ENCODE measurements at places on chromosomes 2 and 18.

DNA sequence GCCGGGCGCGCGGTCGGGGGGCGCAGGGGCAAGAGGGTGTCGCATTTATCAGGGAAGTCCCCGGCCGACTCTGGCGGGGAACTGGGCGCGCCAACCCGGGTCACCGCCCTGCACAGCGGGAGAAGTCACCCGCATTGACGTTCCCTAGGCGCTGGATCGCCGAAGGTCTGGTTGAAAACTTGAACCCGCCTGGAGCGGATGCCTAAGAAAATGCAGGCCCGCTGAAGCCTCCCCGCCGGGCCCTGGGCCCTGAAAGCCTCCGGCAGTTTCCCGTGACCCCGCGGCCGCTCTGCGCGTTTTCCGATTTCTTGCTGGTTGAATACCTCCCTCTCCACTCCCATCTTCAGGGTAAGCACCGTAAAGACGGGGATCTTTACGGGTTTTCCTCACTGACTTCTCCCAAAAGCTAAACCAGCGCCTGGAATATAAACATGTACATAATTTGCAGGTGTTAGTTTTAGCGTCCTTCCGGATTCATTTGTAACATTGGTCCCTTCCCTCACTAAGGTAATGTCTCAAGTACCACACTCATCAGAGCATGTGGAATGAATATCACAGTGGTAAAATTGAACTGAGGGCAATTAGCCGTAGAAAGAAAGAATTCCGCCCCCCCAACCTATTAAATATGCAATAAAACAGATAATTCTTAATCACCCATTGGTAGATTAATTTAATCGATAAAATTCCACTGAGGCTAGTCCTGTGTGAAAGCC lies 675 bp upstream of the SPIRE1 start:
- DNase-seq: peak; percentile 48

GRCh38 chr18:55261253-55261652 lies 302.0 kb upstream of the CCDC68 start:
- no peak for DNase-seq

- no peak for DNase-seq
Observed at GRCh38 chr2:4134551-4135550, 431.5 kb downstream of the DCDC2C start.

GRCh38 chr2:228599297-228599696 lies 417.8 kb upstream of the SPHKAP start:
- no peak for DNase-seq

DNA sequence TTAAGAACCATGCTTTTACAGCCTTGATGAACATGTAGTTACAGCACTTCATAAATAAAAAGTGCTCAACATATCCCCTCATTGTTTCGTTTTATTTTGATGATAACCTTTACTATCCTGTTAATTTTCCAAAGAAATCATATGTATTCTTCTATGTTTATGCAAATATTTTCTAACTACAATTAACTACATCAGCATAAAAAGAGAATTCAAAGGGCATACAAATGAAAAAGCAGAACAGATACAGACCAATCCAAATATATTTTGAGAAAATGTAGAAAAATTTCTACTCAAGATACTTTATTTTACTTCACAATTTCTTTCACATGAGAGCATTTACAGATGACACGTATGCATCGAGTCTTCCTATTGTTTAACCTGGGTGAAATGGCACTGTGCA lies 69.1 kb downstream of the MBD2 start:
- no peak for DNase-seq

GRCh38 chr2:72934683-72935610 lies 17.6 kb downstream of the EMX1 start:
- DNase-seq: no peak

DNA sequence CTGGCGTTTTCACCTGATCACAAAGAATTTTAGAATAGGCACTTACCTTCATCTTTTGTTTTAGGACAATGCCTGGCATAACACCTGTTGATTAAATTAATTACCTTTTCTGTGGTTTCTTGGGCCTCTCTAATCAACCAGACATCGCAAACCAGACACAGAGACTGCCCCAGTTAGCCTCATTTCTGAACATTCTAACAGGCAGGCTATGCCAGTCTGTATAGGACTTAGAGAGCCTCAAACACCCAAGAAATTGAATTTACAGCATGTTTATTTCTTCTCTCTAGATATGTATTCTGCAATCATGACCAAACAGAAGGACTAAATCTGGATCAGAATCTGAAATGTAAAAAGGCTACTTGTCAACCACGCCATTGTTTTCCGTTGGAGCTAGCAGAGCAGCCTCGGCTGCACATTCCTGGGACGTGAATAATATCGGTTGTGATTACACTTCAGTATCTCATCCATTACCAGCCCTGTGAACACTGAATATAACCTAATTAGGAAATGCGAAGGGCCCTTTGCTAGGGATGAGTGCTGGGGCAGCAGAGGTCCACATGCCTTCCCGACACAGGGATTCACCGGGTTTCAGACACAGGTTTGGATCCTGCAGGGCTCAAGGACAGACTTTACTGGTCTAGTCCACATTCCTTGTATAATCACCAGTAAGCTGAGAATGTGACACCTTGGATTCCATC lies 17.5 kb upstream of the CDC42EP3 start:
- peak; percentile 95 for DNase-seq

- no peak for DNase-seq
Observed at GRCh38 chr2:174492963-174493431, 6.2 kb upstream of the GPR155 start.

GRCh38 chr2:147485210-147485851 lies 359.5 kb upstream of the ACVR2A start:
- no peak for DNase-seq

DNA sequence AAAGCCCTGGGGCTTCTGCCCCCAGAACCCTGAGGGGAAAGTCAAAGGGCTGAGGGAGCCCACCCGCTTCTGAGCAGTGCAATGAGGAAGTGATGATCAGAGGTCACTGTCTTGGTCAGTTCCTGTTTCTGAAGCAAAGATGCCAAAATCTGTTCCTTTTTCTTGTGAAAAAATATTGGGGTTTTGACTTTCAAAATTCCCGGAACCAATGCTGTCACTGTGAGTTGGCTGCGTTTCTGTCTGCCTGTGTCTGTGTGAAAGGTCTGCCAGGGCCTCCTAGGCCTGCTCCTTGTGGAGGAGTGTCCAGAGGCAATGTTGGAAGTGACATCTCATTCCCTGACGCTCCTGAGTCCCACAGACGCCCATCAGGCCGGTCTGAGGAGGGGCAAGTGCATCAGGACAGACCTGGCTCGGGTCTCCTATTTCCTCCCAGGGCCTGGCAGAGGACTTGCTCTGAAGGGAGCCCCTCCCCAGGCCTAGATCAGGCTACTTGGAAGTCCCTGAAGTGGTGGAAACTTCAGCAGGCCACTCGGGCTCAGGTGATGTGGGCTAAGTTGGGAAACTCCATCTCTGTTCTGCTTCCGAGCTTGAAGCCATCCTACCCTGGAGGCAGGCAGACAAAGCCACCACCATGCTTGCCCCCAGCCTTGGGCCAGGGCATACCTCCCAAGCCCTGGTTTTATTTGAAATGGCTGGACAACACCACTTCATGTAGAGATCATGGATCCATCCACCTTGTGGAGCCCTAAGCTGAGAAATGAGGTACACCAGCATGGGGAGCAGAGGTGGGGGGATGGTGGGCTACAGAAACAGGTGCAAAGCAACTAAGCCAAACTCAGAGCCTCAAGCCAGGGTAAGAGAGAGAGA lies 51.0 kb downstream of the PKDCC start:
- DNase-seq: no peak

- no peak for DNase-seq
Observed at GRCh38 chr18:75654851-75655751, 227.6 kb upstream of the SMIM21 start.

GRCh38 chr18:22253676-22254075 lies 84.3 kb downstream of the GATA6 start:
- DNase-seq: peak; percentile 10

DNA sequence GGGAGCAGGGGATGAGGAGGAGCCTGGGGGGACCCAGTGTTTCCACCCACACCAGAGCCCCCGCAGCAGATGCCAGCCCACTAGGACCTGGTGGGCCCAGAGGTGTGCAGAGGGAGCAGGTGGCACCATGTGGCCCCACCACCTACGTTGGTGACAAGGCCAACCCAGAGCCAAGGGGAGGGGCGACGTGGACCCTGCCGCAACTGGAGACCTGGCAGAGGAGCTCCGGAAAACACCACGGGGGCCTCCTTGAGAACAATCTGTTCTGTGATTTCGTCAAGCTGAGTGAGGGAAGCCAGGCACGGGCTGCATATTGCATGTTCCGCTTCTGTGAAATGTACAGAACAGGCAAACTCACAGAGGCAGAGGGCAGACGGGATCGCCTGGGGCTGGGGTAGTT lies 49.1 kb upstream of the GPC1 start:
- no peak for DNase-seq

DNA sequence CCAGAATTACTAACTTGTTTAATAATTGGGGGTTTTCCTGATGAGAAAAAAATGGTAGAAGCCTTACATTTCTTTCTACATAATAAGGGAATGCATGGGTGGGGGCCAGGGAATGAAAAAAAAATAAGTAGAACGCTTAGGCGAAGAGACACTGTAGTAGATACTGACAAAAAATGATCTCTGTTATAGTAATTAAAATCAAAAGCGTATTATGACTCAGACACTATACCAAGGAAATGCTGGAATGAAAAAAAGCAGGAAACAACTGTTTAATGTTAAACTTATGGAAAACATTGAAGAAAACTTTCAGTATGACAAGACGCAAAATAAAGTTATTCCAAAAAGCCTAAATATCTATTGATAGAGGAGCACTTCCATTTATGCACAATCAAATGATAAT lies 42.9 kb downstream of the PRPF40A start:
- no peak for DNase-seq

DNA sequence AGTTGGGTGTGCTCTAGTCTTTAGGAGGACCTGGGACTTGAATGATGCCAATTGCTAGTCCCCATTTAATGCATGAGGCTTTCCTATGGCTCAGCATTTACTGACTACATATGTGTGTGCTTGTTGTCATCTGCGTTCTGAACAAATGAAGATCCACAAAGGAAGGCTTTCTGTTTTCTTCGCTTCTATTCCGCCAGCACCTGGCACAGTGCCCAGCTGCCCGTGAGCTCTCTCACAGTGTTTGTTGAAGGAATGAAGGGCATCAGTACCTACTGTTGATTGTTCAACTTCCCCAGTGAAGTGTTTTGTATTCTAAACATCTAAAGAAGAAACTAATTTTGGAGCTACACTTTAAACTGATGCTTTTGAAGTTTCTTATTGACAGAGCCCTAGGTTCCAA lies 122.4 kb upstream of the LINC00305 start:
- DNase-seq: no peak

DNA sequence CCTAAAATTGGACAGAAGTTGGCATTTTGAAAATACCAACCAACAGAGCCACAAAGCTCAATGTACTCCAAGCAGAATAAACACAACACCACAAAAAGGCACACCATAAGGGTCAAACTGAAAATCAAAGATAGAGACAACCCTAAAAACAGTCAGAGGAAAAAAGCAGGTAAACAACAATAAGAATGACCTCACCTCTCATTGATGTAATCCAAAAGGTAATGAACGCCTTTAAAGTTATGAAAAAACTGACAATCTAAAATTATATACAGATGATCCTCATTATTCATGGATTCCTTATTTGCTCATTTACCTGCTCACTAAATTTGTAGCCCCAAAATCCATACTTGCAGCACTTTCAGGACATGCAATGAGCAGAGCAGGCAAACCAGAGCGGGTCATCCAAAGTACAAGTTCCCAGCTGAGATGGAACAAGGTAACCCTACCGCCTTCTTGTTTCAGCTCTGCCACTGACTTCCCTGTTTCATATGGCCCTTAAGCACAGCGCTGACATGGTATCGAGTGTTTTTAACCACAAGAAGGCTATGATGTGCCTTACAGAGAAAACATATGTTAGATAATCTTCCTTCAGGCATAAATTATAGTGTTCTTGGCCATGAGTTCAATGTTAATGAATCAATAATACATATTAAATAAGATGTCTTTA lies 17.0 kb downstream of the RTN4 start:
- no peak for DNase-seq

- no peak for DNase-seq
Observed at GRCh38 chr18:68722821-68723220, 7.9 kb upstream of the TMX3 start.
